ENCODE measurements at places on chromosomes 7 and 10. TPM values are rescaled to one million over a fixed set of nuclear protein-coding genes. Genes with fewer than 3 reads are reported as not detected.

The SFXN4 gene
- 19.6 TPM for polyA plus RNA-seq

DNA sequence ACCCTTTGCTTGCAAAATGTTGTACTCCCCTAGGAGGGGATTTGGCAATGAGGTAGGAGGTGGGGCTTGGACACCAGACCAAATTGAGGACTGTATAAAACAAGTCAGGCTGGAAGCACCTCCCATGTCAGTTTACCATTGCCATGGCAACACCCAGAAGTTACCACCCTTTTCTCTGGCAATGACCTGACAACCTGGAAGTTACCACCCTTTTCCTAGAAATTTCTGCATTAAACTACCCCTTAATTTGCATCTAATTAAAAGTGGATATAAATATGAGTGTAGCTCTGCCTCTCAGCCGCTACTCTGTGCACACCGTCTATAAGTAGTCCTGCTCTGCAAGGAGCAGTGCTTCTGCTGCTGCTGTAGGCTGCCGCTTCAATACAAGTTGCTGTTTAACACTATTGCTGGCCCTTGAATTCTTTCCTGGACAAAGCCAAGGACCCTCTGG lies 7.8 kb upstream of the BLNK start:
- DNase-seq: no peak

The NXPH1 gene
- polyA plus RNA-seq: not detected

The NEUROG3 gene
- polyA plus RNA-seq: not detected

The ITGB8 gene
- polyA plus RNA-seq: not detected

DNA sequence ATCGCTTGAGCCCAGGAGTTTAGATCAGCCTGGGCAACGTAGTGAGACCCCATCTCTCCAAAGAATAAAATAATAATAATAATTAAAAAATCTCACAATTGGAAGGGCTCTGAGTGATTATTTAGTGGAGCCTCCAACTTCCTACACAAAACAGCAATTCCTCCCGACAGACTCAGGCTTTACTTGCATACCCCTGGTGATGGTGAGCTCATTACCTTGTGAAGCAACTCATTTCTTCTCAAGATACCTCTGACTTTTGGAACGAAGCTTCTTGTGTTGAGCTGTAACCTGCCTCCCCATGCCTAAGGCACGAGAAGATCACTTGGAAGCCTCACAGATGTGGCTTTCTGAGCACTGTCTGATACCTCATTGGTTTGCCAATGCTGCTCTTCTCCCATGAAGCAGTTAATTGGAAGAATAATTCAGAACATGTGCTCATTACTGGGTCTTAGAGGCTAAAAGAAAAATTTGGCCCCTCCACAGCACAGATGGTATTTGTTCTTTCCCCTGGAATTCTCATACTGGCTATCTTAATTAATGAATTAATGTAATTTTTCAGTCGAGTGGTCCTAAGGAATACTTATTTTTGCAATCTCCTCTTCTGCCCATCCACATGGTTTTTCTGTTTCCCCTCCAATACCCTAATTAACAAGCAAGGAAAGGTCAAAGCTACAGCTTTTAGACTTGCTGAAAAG lies 769.0 kb downstream of the TYW1 start:
- no peak for DNase-seq

All from muscle of arm (tissue), 14 donors.